ENCODE measurements at places on chromosomes 6 and 20.

DNA sequence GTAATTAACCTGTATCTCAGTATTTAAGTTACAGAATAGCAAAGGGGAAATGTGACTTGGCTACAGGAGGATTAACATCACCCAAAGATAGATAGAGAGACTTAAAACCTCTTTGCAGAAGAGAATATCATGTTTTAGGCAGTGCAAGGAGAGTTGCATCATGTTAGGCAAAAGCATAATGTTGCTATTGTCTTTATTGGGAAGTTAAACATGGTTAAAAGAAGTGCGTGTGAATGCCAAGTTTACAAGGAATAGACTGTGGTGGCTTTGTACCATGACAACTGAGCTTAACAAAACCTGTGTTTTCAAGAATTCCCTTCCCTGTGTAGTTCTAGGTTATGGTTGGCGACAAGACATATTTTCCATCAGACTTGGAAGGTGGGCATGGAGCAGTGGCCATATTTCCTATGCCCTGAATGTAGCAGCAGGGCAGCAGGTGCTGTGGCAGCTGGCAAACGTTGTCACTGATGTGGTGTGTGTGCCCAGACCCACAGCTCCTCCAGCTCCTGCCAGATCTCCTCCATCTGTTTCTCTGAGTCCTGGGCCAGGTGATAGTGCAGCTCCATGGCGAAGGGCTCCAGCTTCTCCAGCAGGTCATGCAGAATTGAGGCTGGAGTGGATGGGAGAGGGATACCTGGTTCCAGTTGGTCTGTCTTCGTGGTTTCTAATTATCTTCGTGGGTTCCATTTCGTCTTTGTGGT lies 163.3 kb downstream of the QRSL1 start:
- DNase-seq: no peak

GRCh38 chr20:16942756-16943155 lies 194.6 kb downstream of the OTOR start:
- no peak for DNase-seq

DNA sequence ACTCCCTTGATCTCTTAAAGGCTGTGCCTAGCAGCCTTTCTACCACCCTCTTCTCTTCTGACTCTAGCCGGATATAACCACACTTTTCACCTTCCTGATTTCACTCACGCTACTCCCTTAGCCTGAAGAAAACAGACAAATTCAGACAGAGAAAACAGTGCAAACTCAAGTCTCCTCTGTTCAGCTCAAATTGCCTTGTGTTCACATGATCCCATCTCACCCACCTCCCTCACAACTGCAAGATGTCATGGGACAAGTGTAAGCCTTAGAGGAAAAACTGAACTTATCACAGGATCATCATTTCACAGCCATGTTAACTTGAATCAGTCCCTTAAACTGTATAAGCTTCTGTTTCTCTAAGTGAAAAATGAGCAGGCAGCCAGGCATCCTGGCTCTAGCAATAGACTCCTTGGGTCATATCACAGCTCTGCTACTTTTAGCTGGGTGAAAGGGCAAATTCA lies 66.5 kb upstream of the TENT5A start:
- no peak for DNase-seq

DNA sequence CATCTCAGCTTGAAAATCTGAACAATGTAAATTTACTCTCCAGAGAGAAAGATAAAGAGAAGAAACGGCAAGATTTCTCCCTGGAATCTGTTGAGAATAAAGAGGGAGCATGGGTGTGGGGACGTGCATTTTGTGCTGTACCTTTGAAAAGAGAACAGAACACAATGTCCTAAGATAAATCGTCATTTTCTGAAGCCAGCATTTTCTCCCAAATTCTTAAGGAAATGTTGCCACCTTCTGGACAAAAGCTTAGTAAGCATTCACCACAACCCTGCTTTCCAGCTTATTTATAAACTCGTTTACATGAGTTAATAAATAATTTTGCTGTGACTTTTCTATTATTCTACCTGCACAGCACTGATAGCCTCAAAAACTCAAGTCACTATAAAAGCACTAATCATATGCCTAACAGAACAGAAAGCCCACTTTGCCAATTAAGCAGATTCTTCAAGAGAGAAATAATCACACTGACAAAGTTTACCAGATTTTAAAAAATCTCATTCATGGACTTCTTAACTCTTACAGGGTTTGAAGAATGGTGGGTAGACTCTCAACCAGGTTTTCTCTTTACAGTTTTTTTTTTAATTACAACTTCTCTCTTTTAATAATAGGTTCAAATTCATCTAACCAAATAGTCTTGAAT lies 155.8 kb downstream of the MBOAT1 start:
- DNase-seq: no peak

- DNase-seq: no peak
Measured at GRCh38 chr20:35669221-35669620, 4.5 kb upstream of the CPNE1 start.

- DNase-seq: peak; percentile 9
Measured at GRCh38 chr20:45095805-45096238, 5.1 kb downstream of the KCNS1 start.

DNA sequence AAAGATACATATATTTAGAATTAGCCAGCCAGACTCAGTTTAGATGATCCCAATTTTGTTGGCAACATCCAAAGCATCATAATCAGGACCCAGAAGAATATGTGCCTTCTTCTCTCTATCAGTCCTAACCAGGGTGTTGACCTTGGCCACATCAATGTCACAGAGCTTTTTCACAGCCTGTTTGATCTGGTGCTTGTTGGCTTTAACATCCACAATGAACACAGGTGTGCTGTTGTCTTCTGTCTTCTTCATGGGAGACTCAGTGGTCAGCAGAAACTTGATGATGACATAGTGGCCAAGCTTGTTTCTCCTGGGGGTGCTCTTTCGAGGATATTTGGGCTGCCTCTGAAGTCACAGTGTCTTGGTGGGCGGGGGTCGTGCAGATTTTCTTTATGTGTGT lies 84.9 kb downstream of the MKKS start:
- DNase-seq: no peak

- no peak for DNase-seq
Measured at GRCh38 chr20:11582060-11582459, 335.6 kb upstream of the BTBD3 start.

DNA sequence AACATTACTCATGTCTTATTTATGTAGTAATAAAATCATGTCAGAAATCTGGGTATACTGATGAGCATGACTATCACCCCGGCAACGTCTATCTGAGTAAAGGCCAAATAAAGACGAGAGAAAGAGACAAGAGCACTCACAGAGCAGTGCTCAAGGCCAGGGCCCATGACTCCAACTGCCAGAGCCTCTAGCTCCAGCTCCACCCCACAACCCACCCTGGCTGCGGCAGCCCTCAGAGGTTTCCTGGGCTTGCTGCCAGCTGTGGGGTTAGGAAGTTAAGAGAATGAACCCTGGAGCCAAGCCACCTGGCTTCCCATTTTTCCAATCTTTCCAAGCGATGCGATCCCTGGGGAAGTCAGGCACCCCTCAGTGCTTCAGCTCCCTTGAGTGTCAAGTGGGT lies 92.0 kb upstream of the PAX1 start:
- DNase-seq: no peak

GRCh38 chr20:53750827-53751619 lies 157.4 kb upstream of the ZNF217 start:
- no peak for DNase-seq

GRCh38 chr6:133277900-133278545 lies 36.9 kb downstream of the EYA4 start:
- DNase-seq: no peak

GRCh38 chr6:48505621-48506020 lies 394.6 kb upstream of the PTCHD4 start:
- no peak for DNase-seq

GRCh38 chr6:16731478-16732051 lies 29.7 kb downstream of the ATXN1 start:
- no peak for DNase-seq

- no peak for DNase-seq
Measured at GRCh38 chr20:62463651-62464424, 12.0 kb downstream of the GATA5 start.

DNA sequence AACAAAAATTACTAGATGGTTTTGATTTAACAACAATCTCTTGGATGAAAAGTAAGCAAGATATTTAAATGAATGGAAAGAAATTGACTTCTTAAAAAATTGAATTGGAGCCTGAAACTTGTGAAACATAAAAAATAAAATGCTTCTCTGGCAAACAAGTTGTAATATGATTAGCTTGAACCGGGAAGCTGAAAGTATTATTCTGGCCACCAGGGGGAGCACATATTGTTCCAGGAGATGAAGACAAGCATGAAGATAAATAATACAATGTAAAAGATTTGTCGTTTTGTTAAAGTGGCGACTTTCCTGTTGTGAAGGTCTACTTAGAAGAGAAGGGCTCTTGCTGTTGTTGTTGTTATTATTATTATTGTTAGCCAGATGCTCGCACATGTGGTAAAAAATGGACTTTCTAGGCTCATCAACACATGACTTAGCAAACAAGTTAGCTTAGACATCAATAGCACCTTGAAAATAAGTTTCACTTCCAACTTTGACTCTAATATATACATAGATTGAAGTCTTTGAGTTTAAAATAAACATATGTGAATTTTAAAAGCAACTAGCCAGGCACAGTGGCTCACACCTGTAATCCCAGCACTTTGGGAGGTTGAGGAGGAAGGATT lies 14.2 kb downstream of the PAX1 start:
- peak; percentile 15 for DNase-seq

GRCh38 chr6:157364705-157365104 lies 16.3 kb upstream of the ZDHHC14 start:
- DNase-seq: no peak

GRCh38 chr20:59792300-59792699 lies 141.1 kb downstream of the SYCP2 start:
- DNase-seq: no peak

DNA sequence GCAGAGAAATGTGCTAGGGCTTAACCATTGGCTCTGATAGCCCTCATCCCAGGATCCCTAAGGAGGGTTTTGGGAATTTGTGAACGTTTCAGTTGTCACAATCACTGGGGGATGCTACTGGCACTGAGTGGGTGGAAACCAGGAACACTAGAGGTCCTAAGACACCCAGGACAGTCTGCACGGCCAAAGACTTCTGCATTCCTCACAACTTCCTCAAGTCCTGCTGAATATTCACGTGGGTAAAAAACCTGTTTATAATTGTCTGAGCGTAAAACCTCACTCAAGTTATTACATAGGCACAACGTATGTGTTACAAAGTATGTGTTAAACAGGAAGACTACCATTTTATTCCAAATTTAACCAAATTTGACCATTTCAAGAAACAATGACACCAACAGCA lies 52.4 kb downstream of the GMDS start:
- no peak for DNase-seq

DNA sequence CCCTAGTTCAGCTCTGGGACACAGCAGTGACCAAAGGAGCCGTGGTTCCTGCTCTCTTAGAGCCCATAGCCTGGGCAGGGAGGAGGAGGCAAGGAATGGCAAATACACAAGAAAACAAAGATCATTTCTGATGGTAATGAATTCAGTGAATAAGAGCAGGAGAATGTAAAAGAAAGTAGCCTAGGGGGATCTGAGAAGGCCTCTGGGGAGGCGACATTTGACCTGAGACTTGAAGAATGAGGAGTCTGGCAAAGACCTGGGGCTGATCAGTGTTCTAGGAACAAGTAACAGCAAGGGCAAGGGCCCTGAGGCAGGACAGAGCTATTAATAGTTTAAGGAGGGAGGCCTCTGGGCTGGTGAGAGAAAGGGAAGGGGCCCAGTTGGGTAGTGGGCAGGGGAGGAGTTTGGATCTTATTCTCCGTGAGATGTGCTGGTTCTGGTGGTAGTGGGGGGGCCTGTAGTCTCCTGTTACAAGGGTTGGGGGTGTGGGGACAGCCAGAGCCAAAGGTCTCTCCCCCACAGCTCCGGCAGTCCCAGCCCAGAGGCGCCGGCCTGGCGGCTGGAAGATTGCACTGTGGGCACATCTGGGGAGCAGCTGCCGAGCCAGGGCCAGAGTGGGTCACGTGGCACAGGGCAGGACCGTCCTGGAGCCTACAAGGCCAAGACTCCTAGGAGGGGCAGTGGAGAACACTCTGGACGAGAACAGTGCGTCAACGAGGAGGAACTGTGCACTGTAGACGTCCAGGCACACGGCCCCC lies 9.3 kb upstream of the ID1 start:
- DNase-seq: no peak

DNA sequence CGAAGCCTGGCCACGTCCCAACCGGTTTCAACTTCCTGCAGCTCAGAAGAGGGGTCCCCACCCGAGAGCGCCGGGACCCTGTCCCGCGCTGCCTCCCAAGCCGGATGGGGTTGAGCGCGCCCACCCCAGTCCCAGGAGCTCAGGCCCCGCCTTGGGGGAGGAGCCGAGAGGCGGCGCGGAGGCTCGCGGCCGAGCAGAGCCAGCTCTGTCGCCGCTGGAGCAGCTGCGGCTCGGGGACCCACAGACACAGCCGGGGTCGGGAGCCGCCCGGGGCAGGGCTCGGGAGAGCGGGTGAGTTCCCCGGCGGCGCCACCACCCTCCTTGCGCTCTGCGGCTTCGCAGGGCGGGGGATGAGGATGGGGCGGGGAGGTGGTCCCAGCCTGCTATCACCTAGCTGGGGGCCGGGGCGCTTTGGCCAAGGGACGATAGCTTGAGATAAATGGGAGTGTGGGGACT lies at the start of gene PPP1R16B:
Gene PPP1R16B (plus strand): TSS at position 196 of the 456 bp plus-strand sequence. CDS start 30,229 bp downstream, outside the sequence.
- DNase-seq: peak; percentile 39

DNA sequence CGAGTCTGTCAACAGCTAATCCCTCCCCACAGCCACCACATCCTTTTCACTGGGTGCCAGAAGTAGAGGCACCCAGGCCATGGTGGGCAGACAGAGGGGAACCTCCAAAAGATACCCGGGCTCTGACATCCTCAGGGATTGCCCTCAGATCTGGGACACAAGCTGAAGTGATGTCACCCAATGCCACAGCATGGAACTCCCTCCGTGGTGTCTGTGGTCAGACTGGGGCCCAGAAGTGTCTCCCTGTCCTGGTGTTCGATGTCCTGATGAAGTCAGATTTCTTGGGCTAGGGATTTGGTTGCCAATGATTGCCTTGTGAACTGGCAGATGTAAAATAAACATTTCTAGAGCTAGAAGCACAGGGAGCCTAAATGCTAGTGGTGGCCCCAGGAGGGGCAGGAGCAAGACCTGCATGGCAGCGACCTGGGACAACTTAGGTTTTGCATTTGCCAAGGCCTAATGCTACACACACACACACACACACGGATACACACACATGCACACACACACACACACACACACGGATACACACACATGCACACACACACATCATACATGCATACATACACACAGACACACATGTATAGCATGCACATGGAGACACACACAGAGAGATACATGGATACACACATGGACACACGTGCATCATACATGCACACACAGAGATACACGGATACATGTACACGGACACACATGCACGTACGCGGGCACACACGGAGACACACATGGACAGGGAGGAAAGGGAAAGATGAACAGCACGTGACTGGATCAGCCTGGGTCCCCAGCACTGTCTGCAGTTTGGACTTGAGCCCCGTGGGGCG lies 221.0 kb downstream of the NFATC2 start:
- DNase-seq: no peak

GRCh38 chr6:161903584-161904212 lies 629.8 kb upstream of the AGPAT4 start:
- DNase-seq: no peak

- no peak for DNase-seq
Measured at GRCh38 chr20:24305371-24305770, 164.1 kb upstream of the SYNDIG1 start.

- no peak for DNase-seq
Measured at GRCh38 chr6:155313602-155314091, 637 bp downstream of the TFB1M start.

GRCh38 chr6:138285800-138286199 lies 67.5 kb upstream of the PBOV1 start:
- DNase-seq: no peak

All from nucleus accumbens (tissue), 56 donors.